Aorta (tissue), 5 donors: ENCODE measurements at places on chromosomes 2 and 18. TPM values are rescaled to one million over a fixed set of nuclear protein-coding genes. Genes with fewer than 3 reads are reported as not detected.

GRCh38 chr2:197198890-197199289 is 111.7 kb downstream of the ANKRD44 start:
- peak; percentile 78 for DNase-seq

DNA sequence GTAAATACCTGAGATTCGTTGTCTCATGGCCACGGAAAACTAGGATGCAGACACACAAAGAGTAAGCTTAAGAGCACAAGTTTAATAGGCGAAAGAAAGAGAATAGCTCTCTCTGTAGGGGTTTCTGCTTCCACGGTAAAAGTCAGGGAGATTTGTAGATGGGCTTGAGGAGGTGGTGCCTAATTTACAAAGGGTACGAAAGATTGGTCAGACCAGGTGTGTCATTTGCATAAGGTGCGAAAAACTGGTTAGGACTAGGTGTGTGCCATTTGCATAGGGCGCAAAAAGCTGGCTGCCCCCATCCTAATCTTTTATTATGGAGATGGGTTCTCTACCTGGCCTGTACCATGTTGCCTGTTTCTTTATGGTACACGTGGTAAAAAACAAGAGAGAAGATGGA is 170.5 kb upstream of the DOK6 start:
- no peak for DNase-seq

The MC4R gene
- not detected for total RNA-seq

DNA sequence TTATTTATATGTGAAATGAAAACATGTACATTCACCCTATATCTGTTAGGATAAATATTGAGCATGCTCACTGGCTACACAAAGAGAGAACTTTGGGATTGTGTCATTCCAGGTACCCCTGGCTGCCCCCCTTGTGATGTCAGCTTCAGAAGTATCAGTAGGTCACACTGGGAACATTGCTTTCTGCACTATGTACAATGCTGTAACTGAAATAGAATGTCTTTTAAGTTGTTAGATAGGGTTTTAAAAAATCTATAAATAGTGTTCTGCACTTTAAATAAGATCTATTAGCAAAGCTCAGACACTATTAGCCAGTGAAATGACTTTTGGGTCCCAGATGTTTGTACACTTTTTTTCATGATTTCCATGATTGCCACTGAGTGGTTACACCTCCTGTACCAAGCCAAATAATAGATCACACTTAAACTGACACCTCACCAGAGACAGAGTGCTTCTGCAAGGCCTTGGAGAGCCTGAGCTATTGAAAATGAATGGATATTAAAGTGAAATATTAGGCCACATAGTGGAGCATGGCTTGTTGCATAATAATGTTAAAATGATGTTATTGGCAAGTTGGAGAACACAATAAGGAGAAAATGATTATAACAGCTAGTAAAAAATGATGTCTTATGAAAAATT is 297.0 kb upstream of the NXPH2 start:
- DNase-seq = no peak

The OR6B2 gene
- not detected for total RNA-seq

The STEAP3 gene
- total RNA-seq = 20.3 TPM

DNA sequence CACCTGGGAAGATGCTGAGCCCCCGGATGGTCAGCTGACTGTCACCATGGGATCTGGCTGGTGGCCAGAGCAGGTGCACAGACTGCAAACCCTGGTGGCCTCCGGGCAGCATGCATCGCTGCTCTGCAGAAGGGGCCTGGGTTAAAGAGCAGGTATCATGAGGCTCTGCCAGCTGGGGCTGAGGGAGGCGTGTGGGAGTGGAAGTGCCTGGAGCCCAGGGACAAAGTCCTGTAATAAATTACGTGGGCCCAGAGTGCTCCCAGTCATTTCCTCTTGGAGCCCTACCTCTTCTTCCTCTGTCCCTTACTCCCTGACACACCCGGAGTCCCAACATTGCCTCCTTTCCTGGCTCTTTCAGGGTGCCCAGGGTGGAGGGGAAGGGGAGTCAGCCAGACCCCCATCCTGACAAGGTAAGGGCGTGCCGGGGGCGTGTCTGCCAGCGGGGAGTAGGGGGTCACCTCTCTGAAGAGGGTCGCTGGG is at the start of gene MYO7B:
Gene MYO7B (plus strand): TSS at position 262 of the 480 bp plus-strand sequence. CDS start 24,040 bp downstream, outside the sequence.
- no peak for DNase-seq
